ENCODE measurements at places on chromosomes 11 and 22.
A peak's percentile ranks its signal among the peaks of the same experiment; 100 is the strongest.

DNA sequence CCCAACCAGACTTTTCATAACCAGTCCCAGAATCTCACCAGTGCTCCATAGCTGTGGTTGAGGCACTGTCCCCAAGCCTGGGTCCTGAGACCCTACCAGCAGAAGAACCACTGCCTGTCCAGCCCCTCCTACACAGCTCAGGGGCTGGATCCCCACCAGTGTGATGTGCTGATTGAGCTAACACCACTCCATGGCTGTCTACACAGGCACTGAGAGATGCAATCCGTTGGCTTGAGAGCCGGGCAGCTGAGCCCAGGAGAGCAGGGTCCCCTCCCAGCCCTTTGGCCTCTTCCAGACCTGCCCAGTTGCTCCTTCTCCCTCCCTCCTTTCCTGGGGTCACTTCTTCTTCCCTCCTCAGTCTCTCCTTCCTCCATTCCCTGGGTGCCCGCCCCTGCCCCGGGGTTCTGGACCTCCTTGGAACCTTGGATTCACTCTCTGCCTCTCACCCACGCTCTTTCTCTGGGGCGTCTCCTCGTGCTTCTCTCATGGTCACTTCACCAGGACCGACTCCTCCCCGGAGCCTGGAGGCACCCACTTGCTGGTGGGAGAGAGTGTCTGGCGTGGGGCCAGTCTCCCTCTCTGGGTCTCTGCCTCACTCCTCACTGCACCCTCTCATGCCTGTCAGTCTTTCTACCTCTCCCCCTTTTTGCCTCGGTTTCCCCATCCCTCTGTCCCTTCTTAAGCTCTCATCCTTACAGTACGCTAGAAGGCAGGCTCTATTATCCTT lies 706 bp upstream of the SCYL1 start:
- peak; percentile 21 for DNase-seq

DNA sequence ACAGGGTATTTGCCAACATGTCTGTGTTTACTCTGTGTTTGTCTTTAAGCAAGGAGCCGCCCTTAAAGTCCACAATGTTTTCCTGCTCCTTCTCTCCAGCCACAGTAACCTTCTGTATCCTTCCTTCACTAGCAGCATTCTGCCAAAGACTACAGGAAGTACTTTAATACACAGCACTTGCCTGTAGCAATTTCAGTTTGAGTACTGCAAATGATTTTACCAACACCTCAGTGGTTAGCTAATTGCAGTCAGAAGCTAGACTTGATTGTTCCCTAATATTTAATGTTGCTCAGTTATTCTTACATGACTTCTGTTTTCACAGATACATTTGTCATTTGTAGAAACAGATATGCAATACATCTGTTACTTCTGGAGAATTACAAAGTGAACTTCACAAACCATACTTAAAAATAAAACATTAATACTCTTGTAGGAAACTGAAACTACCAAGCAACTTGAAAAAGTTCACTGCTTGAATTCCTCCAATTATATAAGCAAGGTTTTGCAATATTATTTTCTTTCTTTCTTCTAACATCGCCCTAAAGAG lies 69.1 kb downstream of the FCHSD2 start:
- no peak for DNase-seq

GRCh38 chr22:22995166-22995565 lies 75.2 kb upstream of the GNAZ start:
- DNase-seq, result no peak

- no peak for DNase-seq
Observed at GRCh38 chr11:61392981-61393595, 701 bp downstream of the TMEM216 start.

GRCh38 chr11:107842412-107843100 lies 16.0 kb downstream of the SLC35F2 start:
- DNase-seq, result no peak

DNA sequence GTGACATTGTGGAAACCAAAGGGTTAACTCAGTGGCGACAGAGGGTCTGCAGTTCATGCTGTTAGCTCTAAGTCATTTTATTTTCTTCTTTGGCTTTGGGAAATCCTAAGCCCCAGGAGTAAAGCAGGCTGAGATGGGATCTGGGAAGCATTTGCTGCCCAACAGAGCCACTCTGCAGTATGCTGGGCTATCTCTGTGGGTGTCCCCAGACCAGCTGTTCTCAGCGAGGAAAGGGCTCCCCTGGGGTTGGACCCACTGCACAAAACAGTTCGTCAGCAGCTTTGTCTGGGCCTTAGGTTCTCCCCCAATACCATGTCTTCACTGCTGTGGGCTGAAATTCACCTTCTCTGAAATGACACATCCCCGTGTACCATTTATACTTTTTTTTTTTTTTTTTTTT lies 34.0 kb downstream of the KREMEN1 start:
- peak; percentile 55 for DNase-seq

GRCh38 chr22:26608129-26608528 lies 9.7 kb downstream of the CRYBB1 start:
- no peak for DNase-seq

- DNase-seq, result no peak
Observed at GRCh38 chr22:18050065-18050464, 25.7 kb upstream of the MICAL3 start.

DNA sequence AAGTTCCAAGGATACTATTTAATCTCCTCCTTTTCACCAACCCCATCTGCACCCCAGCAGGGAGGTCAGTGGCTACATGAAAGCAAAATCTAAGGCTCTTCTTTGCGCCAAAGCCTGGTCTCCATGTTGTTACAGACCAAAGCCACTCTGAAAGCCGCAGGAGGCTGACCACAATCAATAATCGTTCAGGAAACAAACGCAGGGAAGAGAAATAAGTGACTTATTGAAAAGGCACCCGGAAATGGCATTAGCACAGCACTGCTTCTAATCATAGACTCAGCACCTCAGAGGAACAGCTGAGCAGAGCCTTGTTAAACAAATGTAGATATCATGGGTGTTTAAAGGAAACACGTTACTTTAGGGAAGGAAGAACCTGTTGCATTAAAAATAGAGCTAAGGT lies 183.9 kb downstream of the KIRREL3 start:
- DNase-seq, result no peak

DNA sequence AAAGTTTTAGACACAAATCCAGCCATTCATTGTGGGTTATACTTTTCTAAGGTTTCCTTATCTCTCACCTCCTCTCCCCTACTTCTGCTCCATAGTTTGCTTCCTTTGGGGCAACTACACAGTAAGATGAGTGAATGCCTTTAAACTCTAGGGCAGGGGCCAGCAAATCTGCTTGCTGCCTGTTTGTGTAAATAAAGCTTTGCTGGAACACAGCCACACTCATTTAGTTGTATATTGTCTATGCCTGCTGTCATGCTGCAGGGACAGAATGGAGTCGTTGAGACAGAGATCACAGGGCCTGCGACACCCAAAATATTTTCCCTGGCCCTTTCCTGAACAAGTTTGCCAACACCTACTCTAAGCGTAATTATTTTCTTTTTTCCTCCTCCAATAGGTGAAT lies 58.7 kb downstream of the TECTA start:
- no peak for DNase-seq

DNA sequence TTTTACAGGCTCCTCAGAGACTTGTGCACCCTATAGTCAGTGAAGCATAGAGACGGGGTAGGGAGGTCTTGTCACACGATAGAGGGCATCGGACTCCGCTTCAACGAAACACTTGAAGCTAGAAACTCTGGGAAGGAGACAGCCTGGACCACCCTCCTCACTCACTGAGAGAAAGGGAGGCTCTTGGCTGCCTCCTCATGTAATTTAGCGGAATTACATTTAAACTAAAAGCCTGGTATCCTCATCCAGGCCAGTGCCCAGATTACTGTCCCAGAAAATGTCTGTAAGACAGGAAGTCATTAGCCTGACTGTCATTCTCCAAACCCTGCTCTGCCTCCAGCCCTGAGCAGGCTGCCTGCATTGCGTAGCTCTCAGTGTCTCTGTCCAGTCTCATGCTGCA lies 36.0 kb downstream of the TTLL1 start:
- no peak for DNase-seq

- no peak for DNase-seq
Observed at GRCh38 chr22:17514084-17514483, 49.2 kb upstream of the SLC25A18 start.

- DNase-seq, result no peak
Observed at GRCh38 chr11:2902784-2903671, 17.5 kb upstream of the CDKN1C start.

DNA sequence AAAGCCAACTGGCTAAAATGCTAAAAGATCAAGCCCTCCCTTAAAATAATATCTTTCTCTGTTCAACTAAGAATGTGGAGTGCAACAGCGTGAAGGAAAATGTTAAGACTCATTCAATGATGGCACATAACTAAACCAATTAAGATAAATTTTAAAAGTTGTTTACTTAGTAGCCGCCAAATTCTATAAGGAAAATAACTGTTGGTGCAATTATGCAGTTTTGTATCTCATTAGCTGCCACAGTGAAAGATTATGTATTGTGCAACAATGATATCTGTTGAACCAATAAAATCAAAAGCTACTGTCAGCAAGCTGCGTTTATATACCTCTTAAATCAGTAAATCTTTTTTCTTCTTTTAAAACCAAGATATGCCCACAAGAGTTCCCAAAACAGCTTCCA lies 55.5 kb downstream of the SIK3 start:
- DNase-seq, result no peak

DNA sequence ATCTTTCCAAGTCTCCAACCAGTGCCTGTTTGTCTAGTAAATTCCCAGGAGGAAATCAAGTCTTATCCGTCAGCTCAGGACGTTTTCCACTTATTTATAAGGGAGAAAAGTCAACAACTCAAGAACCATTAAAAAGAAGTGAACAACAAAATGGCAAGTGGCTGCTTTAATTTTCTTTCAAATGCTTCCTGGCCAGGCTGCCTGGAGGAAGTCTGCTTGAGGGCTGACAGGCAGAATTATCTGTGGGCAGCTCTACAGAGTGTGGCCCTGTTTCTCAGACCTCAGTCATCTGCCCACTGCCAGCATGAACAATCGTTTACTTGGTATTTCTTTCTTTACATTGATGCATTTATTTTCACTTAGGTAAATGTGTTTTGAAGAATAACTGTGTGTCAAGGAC lies 281.9 kb upstream of the ISX start:
- no peak for DNase-seq

GRCh38 chr11:127574478-127574877 lies 573.9 kb upstream of the KIRREL3 start:
- DNase-seq, result no peak

DNA sequence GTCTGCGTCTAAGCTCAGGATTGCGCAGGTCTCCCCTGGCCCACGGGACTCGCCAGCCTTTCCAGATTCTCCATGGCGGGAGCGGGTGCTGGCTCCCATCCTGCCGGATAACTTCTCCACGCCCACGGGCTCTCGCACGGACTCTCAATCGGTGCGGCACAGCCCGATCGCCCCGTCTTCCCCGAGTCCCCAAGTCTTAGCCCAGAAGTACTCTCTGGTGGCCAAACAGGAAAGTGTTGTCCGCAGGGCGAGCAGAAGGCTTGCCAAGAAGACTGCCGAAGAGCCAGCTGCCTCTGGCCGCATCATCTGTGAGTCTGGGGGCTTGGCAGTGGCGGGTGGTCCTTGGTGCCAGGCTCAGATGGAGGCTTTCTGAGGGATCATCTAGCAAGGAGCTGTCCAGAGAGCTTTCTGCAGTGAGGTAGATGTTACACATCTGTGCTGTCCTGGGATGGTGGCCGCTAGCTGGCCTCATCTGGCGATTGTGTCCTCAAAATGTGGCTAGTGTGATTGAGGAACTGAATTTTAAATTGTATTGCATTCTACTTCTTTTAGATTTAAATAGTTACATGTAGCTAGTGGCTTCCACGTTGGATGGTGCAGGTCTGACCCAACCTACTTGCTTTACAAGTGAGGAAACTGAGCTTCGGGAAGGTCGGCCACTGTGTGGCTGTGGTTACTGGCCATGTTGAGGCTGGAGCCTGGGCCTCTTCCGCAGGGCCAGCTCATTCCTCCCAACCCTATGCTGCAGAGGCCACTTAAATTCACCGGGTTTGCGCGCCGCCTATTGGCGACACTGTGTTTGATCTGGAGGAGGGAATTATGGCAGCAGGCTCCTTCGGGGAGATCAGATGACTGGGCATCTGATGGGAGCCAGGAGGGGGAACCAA lies 6.7 kb downstream of the INCENP start:
- no peak for DNase-seq
